ENCODE measurements at places on chromosomes 3 and 15.

DNA sequence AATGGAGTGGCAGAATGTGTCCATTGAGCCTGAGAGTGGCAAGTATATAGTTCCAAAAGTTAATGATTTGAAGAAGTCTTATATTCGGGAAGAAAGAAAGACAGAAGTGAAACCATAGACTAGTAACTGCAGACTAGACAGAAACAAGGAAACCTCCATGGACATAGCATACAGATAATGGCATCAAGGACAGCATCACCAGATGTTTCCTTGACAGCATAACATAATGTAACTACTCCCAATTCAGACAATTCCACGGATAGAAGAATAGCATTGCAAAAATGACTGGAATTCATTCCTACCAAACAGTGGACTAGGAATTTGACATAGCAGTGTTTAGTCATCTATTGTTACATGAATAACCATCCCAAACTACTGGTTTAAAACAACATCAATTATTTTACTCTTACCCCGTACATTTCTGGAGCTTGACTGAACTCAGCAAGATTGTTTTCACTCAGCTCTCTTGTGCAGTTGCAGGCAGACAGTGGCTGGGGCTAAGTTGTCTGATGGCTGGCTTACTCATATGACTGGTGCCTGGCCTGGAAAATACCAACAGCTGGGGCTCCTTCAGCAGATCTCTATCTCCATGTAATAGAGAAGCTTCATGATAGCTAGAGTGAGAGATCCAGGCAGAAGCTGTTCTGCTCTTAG, 109.7 kb upstream of the GADL1 start:
- DNase-seq: no peak

DNA sequence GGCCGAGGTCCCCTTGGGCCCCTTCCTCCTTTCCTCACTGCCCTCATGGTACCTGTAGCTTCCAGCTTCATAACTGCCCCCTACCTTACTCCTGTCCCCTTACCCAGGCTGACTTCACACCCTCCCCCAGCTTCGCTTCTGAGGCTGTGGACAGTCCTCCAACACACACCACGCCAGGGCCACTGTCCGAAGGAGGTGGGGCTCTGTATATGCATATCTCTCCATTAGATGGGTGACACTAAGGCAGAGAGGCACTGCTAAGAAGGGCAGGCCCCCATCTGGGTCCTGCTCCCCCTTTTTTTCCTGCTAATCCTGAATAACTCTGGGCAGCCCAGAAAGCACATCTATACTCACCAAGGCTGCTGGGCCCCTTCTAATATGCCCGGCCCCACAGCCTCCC, 1.0 kb upstream of the COL7A1 start:
- no peak for DNase-seq

DNA sequence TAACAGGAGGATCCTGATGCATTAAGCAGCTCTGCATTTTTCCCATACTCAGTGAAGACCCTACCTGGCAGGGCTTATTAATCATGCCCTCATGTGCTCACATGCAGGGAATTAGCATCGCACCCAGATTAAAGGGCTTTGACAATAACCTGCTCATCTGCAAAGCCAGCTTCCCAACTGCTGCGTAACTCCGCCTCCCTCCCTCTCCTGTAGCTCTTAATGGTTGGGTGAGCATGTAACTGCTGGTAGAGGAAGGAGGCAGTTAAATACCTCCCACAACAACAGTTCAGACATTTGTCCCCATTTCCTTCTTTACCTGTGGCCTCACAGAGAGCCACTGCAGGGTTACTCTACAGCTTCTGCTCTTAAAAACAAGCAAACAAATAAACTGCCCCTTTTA, 203.6 kb upstream of the WNT5A start:
- DNase-seq: no peak

GRCh38 chr15:80489030-80489594, 84.9 kb downstream of the ARNT2 start:
- DNase-seq: no peak

- no peak for DNase-seq
Observed at GRCh38 chr15:86810329-86810728, 730.7 kb downstream of the AGBL1 start.

DNA sequence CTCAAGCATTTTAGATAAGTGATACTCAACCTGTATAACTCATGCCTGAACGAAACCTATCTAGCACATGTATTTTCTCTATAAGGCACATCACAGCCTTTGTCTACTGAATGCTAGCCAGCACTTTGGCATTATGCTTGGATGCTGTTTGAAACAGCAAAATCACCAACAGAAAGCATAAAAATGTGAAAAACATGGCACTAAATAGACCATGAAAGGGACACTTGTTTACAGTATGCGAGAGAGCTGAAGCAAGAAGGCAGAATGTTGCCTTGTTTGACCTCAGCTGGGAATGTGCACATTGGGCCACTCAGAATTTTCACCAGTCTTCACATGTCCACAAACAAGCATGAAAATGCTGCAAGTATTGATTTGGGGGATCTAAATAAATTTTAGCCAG, 59.5 kb downstream of the MINDY2 start:
- DNase-seq: no peak

GRCh38 chr15:83063551-83063950, 3.5 kb downstream of the BTBD1 start:
- DNase-seq: no peak

- DNase-seq: no peak
Observed at GRCh38 chr15:78408355-78408640, 29.7 kb upstream of the IREB2 start.

All from stimulated activated CD8-positive, alpha-beta memory T cell treated with anti-CD3 and anti-CD28 coated beads, Interleukin-4, amount 100 ng/mL, for 4 hours (primary cell).